RPMI7951 (cell line): ENCODE measurements at places on chromosomes 2 and 18. TPM values are rescaled to one million over a fixed set of nuclear protein-coding genes. Genes with fewer than 3 reads are reported as not detected.

DNA sequence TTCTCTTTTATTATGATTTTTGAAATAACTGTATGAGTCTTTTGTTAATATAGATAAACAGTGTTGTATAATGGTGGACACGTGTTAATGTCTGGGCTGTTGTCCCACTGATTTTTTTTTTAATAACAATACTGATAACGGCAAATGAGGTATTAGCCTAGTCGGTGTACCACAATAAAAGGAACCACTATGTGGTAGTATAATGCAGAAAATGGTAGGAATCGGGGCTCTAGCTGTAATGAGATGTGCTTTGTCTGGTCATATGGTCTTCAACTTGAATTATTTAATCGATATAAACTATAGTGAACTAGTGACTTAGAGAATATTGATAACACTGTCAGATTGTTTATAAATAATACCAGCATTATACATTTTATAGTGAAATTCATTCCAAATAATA, 517.9 kb upstream of the SPHKAP start:
- DNase-seq = peak; percentile 50

GRCh38 chr2:198901894-198902293, 555.8 kb downstream of the SATB2 start:
- DNase-seq = peak; percentile 11

DNA sequence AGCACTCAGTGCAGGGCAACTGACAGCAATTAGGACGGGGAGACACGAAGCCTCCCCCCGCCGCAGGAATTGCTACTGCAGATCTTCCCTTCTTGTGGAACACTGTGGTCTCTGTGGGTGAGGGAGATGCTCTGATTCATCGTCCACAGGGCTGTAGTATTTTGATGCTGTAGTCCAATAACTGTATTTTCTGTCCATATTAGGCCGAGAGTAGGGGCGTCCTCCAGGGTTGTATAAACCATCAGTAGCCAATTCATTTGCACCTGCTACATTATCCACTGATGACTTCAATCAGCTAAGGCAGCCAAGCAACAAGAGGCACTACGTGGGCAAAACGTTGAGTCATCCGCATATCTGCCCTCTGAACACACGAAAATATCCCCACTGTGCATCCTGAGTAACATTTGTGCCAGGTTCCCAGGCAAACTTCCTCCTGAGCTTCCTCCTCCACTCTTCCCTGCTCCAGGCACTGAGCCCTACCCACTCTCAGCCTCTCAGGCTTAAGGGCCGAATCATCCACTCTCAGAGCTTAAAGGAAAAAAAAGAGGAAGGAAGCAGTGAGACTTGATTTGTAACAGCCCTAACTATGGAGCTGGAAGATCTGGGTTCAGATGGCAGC, 62.1 kb downstream of the LBH start:
- DNase-seq = peak; percentile 49

- DNase-seq = no peak
Observed at GRCh38 chr2:195985741-195986140, 82.9 kb downstream of the DNAH7 start.

GRCh38 chr2:17765398-17765797, 11.5 kb downstream of the GEN1 start:
- DNase-seq = no peak

DNA sequence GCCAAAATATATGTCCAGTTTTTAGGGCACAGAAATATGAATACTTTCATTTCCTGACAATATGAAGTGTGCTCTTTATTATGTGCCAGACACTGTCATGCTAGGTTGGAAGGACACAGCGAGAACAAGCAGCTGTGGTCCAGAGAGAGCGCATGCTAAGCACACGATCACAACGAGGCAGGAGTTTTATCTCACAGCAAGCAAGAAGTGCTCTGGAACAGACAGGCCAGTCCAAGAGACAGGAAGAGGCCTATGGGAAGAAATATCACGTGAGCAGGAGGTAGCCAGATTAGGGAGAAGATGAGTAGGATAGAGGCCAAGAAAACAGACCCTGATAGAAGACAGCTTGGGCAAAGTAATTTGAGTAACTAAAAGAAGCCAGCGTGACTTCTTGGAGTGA, 135.5 kb upstream of the CAB39 start:
- no peak for DNase-seq

GRCh38 chr2:172436889-172437288, 9.5 kb downstream of the ITGA6 start:
- DNase-seq = peak; percentile 26

DNA sequence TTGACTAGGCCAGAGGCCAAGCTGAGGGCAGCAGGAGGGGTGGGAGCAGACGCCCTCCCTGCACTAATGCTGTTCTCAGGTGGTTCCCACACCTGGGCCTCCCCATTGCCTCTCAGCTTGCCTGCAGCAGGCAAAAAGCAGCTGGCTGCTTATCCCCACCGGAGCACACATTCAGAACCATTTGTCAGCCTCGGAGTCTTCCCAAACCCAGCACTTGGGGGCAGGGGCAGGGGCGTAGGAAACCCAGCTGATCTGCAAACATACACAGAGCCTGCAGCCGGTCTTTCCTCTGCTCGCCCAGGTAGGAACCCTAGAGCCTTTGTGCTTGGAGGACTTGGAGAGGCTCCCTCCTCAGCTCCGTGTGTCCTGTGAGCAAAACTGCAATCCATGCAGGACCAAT, 249.8 kb downstream of the CYP26B1 start:
- DNase-seq = no peak

DNA sequence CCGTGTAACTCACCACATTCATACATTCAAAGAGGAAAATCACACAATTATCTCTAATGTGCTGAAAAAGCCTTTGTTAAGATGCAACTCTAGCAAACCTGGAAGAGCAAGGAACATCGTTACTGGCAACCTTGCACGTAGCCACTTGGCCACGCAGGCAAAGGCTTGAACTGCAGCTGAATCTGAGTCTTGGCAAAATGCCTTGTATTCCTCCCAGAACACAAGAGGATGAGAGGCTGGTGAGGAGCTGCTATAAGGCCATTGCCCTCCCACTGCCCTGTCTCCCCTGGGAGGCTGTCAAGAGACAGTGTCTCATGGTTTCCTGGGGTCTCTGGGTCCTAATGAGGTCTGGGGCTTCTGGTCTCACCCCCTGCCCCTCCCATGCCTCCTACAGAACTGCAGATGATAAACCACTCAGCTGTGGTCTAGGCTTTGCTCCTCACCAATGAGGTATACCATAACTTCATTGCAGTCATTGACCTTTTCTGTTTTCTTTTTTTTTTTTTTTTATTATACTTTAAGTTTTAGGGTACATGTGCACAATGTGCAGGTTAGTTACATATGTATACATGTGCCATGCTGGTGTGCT, 141.4 kb downstream of the SPP2 start:
- peak; percentile 92 for DNase-seq

GRCh38 chr2:43086451-43087221, 139.8 kb downstream of the ZFP36L2 start:
- DNase-seq = peak; percentile 100

DNA sequence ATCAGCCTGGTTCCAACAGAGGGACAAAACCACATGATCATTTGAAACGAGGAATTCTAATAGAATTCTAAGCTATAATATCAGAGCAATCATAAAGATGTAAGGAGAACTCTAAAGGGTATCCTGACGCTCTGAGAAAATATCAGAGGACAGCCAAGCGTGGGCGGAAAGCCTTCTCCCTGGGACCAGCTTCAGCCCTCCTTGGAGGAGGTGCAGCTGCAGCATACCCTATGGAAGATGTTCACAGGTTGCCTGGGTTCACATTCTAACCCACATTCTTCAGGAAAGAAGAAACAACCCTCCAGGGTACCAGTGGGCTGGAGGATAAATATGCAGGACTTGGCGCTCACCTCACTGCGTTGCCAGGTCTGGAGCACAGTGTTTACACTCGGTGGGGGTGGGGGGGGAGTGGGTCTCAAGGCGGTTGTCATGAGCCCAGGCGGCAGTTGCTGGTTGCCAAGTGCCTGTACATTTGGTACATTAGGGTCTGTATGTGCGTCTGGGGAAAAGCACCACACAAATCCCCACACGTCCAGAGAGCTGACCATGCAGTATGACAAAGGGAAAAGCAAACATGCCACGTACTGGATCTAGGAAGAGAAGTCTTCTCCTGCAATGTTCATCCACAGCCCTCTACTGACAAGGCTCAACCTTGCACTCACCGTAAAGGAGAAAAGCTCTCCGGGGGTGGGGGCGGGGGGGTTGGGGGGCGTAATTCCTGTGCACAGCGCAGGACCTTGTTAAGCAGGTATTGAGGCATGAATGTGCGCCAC, 80.5 kb downstream of the CDH19 start:
- DNase-seq = no peak

GRCh38 chr2:13066676-13067075, 349.9 kb downstream of the TRIB2 start:
- DNase-seq = no peak

DNA sequence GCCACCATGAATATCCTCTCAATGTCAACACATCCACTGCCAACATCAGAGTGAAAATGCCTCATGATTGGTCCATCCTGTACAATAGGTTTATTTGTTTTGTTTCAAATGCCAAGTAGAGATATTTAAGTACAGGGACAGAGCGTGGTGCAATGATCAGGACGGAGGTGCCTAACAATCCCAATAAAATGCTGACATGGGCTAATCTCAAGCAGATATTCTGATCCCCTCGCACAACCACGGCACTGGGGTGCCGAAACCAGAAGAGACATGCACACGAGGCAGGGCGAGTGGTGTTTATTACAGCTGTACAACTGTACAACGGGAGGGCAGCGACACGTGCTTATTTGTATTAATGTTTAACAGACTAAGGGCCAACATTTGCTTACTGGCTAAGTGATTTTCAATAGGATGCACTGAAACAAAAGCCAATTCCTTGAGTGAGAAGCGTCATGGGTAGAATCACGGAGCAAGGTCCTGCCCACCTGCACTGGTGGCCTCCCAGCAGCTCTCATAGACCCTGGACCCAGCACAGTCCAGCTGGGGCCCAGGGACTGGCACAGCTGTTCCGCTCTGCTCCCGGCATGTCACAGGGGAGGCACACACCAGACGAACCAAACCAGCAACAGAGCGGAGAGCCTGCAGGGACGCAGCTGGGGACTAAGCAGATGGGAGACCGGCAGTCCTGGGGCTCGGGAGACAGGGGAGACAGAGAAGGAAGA, 101.4 kb downstream of the HDAC4 start:
- DNase-seq = no peak

The NCKAP1 gene
- 182 and 188 TPM in 2 replicates for total RNA-seq

The RUFY4 gene
- total RNA-seq = not detected in 2 replicates

The IMMT gene
- total RNA-seq = 80.7 and 97.8 TPM in 2 replicates

The HJURP gene
- total RNA-seq = 115 TPM in 2 replicates

The ERFE gene
- 0.10 and 1.8 TPM in 2 replicates for total RNA-seq

The TRIB2 gene
- 132 and 150 TPM in 2 replicates for total RNA-seq

The TRABD2A gene
- 5.3 and 7.1 TPM in 2 replicates for total RNA-seq

The NLRC4 gene
- total RNA-seq = not detected in 2 replicates

The GREB1L gene
- total RNA-seq = 0.24 TPM in 1 of 2 replicates, not detected in the other

The ARHGAP28 gene
- 0.24 and 0.29 TPM in 2 replicates for total RNA-seq
